Mesenteric fat pad (tissue), 1 donor: ENCODE measurements at places on chromosomes 4 and X. TPM values are rescaled to one million over a fixed set of nuclear protein-coding genes. Genes with fewer than 3 reads are reported as not detected.

- DNase-seq, result no peak
Observed at GRCh38 chr4:28462766-28463700, 1602.4 kb downstream of the STIM2 start.

- no peak for DNase-seq
Observed at GRCh38 chr4:47686294-47686872, 151.5 kb downstream of the CORIN start.

DNA sequence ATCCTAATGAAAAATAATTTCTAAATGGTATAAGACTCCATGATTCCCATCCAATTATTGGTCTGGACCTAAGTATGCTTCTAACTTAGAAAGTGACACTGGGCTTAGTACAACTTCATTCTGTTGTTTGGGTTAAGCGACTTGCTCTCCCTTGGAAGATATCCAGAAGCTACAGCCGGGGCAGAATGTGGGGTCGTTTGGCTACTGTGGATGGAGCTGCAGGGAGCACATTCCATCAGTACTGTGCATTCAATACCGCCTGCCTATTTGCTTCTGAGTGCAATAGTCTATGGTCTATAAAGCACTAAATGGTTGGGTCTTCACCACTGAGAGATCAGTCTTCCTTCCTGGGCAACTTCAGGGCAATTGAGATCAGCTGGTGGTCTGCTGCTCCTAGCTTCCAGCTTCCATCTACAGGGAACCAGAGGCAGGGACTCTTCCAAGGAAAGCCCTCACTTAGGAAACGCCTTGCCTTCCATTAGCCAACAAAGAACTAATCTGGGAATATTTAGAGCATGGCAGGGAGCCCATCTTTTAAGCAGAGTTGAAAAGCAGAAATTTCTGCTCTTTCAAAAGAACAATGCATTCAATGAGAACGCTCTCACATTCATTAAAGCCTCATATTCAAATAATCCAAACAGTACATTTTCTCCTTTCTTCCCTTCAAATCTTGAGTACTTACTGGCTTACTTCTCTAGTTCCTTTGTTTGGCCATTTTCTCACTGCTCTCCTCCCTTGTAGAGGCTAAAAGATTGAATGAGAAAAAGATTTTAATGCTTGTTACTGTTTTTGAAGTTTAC lies 1049.9 kb upstream of the TENM3 start:
- DNase-seq, result no peak

GRCh38 chrX:48715072-48715471 lies 18.5 kb downstream of the SUV39H1 start:
- no peak for DNase-seq

DNA sequence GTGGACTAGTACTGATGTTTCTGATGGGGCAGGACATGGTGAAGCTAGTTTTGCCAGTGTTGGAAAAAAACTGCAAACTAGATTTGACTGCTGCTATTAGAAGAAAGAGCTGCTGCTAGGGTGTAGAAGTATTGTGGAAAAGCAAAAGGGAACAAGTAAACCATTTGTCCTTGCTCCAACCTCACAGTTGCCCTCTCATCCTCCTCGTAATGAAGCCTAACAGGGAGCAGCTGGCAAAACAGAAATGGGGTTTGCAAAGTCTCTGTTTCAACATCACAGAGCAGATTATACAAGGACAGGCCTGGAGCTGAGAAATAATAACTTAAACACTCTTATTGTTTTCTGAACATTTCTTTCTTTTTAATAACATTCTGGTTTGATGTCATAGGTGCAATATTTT lies 346.2 kb downstream of the MAGEB5 start:
- no peak for DNase-seq

- DNase-seq, result no peak
Observed at GRCh38 chr4:8364141-8364540, 76.4 kb downstream of the ACOX3 start.

GRCh38 chrX:13717700-13718472 lies 16.5 kb downstream of the TRAPPC2 start:
- no peak for DNase-seq

DNA sequence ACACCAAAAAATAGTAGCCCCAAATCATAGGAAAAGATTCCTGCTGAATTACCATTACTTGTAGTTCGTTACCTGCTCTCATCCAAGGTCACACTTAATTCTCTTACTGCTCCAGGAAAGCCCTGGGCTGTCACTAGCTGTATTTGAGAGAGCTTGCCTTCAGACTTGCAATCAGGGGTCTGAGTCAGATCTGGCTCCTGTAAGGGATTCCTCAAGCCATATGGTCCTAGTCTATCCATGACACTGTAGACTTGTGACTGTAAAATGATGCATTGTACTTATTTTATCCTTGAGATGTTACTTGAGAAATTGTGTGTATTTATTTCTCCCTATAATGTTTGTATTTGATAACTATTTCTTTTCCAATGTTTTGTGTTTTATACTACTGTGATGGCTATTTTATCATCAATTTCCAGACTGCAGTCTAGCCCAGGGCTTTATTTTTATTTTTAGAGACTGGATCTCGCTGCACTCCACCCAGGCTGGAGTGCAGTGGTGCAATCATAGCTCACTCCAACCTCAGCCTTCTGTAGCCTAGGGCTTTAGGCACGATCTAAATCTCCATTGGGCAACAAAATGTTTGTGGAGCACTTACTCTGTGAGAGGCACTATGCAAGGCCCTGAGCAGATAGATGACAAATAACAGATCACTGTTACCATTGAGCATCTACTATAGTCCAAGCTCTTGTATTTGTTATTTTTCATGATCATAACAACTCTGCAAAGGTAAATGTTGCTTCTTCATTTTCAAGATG lies 24.2 kb downstream of the ERVMER34-1 start:
- no peak for DNase-seq

- no peak for DNase-seq
Observed at GRCh38 chr4:99061048-99061700, 27.4 kb downstream of the ADH5 start.

GRCh38 chr4:186161138-186161537 lies 30.2 kb upstream of the CYP4V2 start:
- DNase-seq, result no peak

DNA sequence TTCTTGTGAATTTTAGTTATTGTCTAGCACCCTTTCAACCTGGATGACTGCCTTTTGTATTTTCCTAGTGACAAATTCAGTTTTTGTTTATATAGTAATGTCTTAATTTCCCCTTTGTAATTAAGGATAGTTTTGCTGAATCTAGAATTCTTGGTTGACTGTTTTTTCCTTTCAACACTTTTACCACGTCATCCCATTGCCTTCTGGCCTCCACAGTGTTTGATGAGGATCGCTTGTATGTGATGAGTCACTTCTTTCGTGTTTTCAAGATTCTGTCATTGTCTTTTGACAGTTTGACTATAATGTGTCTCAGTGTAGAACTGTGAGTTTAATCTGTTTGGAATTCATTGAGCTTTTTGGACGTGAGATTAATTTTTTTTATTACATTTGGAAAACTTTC lies 30.1 kb downstream of the KDM6A start:
- no peak for DNase-seq

DNA sequence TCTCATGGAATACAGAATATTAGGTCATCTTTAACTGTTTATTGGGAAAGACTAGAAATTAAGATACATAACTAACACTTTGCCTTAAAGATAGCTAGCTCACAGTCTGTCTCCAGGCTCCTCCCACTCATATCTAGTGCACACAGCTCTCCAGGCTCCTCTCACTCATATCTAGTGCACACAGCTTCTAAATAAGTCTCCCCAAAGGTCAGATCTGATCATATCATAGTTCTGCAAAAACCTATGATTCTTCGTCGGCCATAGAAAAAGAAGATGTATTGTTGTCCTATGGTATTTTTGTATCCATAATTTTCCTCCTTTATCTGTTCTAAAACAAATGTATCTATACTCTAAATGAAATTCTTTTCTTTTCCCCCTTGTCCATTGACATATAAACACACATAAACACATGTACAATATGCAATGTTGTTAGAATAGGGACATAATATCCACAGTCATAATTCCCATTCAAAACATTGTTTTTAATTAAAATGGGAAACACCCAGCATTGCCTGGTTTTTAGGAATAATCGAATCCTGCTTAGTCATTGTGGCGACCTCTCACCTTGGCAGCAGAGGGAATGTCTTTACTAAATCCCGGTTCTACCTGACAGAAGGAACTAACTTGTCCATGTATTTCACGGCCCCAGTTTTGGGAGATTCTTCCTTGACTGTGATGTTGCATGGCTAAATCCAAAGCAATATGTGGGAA lies 1282.0 kb downstream of the PCDH7 start:
- no peak for DNase-seq

GPRASP2 gene
- total RNA-seq, result 5.5 TPM

FREM3 gene
- not detected for total RNA-seq

PCSK1N gene
- not detected for total RNA-seq
